B cell (primary cell): ENCODE measurements at places on chromosomes 5 and 9. TPM values are rescaled to one million over a fixed set of nuclear protein-coding genes. Genes with fewer than 3 reads are reported as not detected.

The SWI5 gene
- polyA plus RNA-seq, result 16.1 and 23.3 TPM in 2 replicates

The C5 gene
- polyA plus RNA-seq, result 2.7 and 3.4 TPM in 2 replicates

The GABRA1 gene
- not detected in 2 replicates for polyA plus RNA-seq

The GRAMD2B gene
- 0.86 and 1.1 TPM in 2 replicates for polyA plus RNA-seq

The PRLR gene
- not detected in 2 replicates for polyA plus RNA-seq

The SARDH gene
- 0.03 TPM in 1 of 2 replicates, not detected in the other for polyA plus RNA-seq

The GABRP gene
- polyA plus RNA-seq, result not detected in 2 replicates

The SLC6A19 gene
- not detected in 2 replicates for polyA plus RNA-seq

The SLC24A2 gene
- polyA plus RNA-seq, result not detected in 2 replicates

The TSSK1B gene
- polyA plus RNA-seq, result not detected in 2 replicates

The UBE2B gene
- 23.0 and 45.7 TPM in 2 replicates for polyA plus RNA-seq

The CATSPER3 gene
- 1.1 and 1.3 TPM in 2 replicates for polyA plus RNA-seq

GRCh38 chr9:107188376-107188775 lies 94.7 kb upstream of the RAD23B start:
- H3K27me3 ChIP-seq, result peaks cover 8% of the 10 kb centered on the region
- H3K4me1 ChIP-seq, result no peaks in the 10 kb centered on the region
- DNase-seq, result no peak
- H3K4me3 ChIP-seq, result no peak overlapping the region
- no peak overlapping the region for H3K27ac ChIP-seq

- H3K27me3 ChIP-seq, result no peaks in the 10 kb centered on the region
- peaks cover 2% of the 10 kb centered on the region for H3K36me3 ChIP-seq
- no peak overlapping the region for H3K4me3 ChIP-seq
- peaks cover 10% of the 10 kb centered on the region for H3K4me1 ChIP-seq
Observed at GRCh38 chr5:146475906-146476305, 28.8 kb downstream of the TCERG1 start.

DNA sequence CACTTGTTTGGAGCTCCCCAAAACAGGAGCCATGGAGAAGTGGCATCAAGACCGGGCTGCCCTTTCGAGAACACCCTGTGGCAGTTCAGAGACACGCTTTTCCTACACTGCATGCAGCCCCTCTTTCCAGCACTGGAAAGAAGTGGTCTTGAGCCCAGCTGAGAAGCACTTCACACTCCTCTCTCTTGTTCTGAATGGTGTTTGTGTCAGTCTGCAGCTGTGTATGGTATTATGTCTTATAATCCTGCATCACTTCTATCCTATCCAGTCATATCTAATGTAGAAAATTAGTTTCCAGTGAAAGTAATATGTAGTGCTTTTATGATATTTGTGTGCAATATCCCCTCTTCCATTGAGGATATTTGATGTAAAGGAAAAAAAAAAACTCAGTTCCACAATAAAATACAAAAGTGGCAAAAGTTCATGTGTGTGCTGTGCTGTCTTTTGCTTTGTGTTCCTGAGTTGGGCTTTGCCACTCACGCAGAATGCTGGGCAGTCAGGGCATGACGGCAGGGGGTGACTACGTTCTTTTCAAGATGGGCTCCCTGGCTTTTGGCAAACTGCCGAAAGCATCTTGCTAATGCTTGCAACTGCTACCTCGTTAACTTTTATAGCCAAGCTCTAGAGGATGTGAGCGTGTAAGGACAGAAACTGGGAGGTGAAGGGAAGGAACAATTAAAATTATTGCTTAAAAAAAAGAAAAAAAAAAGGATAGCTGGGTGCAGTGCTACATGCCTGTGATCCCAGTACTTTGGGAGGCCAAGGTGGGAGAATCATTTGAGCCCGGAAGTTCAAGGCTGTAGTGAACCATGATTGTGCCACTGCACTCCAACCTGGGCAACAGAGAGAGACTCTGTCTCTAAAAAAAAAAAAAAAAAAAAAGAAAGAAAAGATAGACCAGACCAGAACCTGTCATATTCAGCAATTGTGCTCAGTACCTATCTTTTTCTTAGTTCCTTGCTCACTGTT lies 102.2 kb downstream of the MAP1B start:
- no peak for DNase-seq
- H3K27me3 ChIP-seq, result no peaks in the 10 kb centered on the region
- no peaks in the 10 kb centered on the region for H3K36me3 ChIP-seq
- H3K27ac ChIP-seq, result no peak overlapping the region
- H3K4me3 ChIP-seq, result no peak overlapping the region

- DNase-seq, result no peak
- no peak overlapping the region for H3K4me3 ChIP-seq
- H3K27ac ChIP-seq, result no peak overlapping the region
- H3K36me3 ChIP-seq, result no peaks in the 10 kb centered on the region
Observed at GRCh38 chr5:141883892-141884318, 5.7 kb upstream of the PCDH1 start.

DNA sequence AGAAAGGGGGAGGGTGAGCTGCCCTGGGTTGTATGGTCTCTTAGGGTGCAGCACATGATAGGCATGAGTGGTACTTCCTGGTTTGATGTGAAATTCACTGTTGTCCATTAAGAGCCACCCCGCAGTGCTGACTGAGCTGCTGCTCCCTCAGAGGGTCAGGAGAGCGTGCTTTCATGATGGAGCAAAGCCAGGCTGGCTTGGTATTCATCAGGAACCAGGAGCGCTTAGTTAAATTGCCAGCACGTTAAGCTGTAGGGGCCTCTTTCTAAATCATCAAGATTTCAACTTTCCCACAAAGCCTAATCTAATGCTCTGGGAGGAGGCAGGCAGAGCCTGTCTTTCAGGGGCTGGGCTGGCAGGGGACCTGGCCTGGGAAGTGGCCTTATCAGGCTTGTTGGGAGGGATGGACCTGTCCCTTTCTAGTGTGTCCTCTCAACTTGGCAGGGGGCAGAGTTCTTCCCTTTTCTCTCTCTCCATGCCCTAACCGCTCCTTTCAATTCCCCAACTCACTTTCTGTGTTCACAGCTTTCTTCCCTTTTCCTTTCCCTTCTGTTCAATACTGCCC lies 7.9 kb downstream of the CYSTM1 start:
- no peak for DNase-seq
- no peaks in the 10 kb centered on the region for H3K27me3 ChIP-seq
- no peak overlapping the region for H3K27ac ChIP-seq
- no peak overlapping the region for H3K4me3 ChIP-seq
- no peaks in the 10 kb centered on the region for H3K36me3 ChIP-seq

GRCh38 chr5:92409134-92409533 lies 1026.0 kb upstream of the ARRDC3 start:
- H3K4me3 ChIP-seq, result no peak overlapping the region
- no peaks in the 10 kb centered on the region for H3K4me1 ChIP-seq
- DNase-seq, result no peak
- no peaks in the 10 kb centered on the region for H3K36me3 ChIP-seq
- H3K27me3 ChIP-seq, result no peaks in the 10 kb centered on the region

- H3K4me1 ChIP-seq, result no peaks in the 10 kb centered on the region
- no peak overlapping the region for H3K27ac ChIP-seq
- H3K36me3 ChIP-seq, result no peaks in the 10 kb centered on the region
- H3K27me3 ChIP-seq, result no peaks in the 10 kb centered on the region
Observed at GRCh38 chr5:142235050-142235797, 89.6 kb downstream of the SPRY4 start.

GRCh38 chr5:98309785-98310598 lies 463.5 kb upstream of the RGMB start:
- no peak overlapping the region for H3K27ac ChIP-seq
- H3K27me3 ChIP-seq, result no peaks in the 10 kb centered on the region
- H3K36me3 ChIP-seq, result no peaks in the 10 kb centered on the region
- no peak overlapping the region for H3K4me3 ChIP-seq

GRCh38 chr5:178403956-178404600 lies 171.5 kb upstream of the PHYKPL start:
- no peaks in the 10 kb centered on the region for H3K36me3 ChIP-seq
- no peak overlapping the region for H3K4me3 ChIP-seq
- H3K27ac ChIP-seq, result no peak overlapping the region
